ENCODE measurements at places on chromosomes 4 and X.

DNA sequence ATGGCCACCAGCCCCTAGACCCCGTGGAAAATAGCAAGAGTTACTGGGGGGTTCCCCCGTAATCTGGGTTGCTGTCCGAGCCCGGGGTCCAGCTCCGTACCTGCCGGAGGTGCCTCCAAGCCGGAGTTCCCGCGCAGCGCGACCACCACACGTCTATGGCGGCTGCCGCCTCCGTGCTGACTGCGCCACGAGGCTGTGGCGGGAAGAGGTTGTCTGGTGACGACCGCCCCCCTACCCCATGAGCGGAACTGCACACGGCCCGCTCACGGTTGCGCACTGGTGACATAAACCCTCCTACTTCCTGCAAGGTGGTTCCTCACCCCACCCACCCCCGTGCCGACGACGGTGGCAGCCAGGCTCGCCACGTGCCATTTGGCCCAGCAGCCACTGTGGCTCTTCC lies at the start of gene PNMA5:
PNMA5 (minus strand) TSS at position 184 of the 400 bp plus-strand sequence. CDS start 2,518 bp downstream, outside the sequence.
- DNase-seq, result no peak

DNA sequence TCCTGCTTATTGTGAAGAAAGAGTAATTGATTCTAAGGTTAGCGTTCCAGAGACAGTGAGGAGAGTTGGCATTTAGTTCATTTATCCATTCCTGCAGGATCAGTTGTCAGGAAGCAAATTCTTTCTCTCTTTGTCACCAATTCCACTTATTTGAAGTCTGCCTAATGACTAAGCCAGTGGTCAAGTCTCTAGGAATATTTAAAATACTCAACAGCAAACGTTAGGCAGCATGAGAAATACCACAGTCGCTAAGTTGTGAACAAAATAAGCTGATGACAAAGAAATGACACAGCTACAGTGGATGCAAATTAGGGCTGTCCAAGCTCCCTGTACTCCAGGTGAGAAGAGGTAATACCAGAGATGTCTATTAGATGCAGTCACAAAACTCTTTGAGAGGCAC lies 6.6 kb upstream of the MAGEB17 start:
- peak; percentile 93 for DNase-seq

GRCh38 chr4:137609718-137610430 lies 77.6 kb upstream of the PCDH18 start:
- peak; percentile 26 for DNase-seq

GRCh38 chr4:162565730-162566129 lies 401.9 kb upstream of the FSTL5 start:
- no peak for DNase-seq

GRCh38 chrX:56600987-56601386 lies 37.6 kb downstream of the UBQLN2 start:
- DNase-seq, result no peak

DNA sequence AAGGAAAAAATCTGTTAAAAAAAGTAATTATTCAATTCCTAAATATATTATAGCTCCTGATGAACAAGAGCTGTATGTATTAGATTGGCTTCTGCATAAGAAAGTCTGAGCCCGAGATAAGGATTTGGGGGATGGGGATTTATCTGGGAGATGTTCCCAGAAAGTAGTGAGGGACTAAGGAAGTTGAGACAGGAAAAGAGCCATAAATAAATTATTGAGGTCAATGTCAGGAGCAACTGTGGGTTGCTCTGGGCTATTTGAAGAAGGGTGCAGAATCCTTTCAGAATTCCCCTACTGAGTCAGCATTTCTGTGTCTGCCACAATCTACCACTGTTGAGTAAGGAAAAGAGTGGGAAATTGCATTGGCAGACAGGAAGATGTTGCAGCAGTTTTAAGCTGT lies 3.1 kb upstream of the TDO2 start:
- DNase-seq, result peak; percentile 54

DNA sequence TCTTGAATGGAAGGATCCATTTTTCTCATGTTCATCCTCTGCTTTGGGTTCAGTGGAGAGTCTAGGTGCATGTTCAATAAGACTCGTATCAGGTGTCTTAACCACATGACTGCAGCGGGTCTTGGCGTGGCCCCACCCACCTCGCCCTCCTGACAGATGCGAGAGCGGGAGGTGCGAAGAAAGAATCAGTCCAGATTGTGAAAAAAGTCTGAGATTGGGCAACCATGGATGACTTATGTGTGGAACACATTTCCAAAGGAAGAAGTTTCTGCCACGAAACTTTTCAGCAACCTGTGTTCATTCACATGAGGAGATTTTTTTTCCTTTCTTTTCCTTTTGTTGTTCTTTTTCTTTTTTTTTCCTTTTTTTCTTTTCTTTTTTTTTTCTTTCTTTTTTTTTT lies 66.8 kb downstream of the NSD2 start:
- no peak for DNase-seq

- DNase-seq, result no peak
Measured at GRCh38 chr4:158808399-158808798, 39.6 kb downstream of the FNIP2 start.

Measured in ELR (cell line).